ENCODE measurements at places on chromosomes 2 and 18. TPM values are rescaled to one million over a fixed set of nuclear protein-coding genes. Genes with fewer than 3 reads are reported as not detected.

GRCh38 chr18:58793361-58793760 is 71.3 kb upstream of the ZNF532 start:
- H3K4me1 ChIP-seq: peaks cover 17% of the 10 kb centered on the region
- H3K4me3 ChIP-seq: no peak overlapping the region
- H3K27me3 ChIP-seq: no peaks in the 10 kb centered on the region
- no peak for DNase-seq
- no peak overlapping the region for H3K27ac ChIP-seq

DNA sequence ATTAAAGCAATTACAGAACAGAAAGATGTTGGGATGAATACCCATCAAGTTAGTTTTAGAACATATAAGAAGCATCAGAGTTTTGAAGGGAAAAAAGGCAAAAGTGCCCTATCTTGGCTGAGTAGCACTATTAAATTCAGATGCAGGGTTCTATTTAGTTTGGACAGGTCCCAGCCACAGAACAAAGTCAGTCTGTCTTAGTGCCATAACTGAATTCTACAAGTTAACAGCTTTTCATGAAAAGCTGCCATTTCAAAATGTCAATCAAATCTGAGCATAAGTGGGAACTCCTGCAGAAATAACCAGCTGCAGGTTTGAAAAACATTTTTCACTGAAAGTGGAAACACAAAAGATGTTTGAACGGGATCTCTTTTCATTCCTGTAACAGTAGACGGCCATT is 160.4 kb downstream of the SRBD1 start:
- no peak for DNase-seq
- no peak overlapping the region for H3K27ac ChIP-seq
- no peaks in the 10 kb centered on the region for H3K36me3 ChIP-seq
- no peak overlapping the region for H3K4me3 ChIP-seq
- no peaks in the 10 kb centered on the region for H3K27me3 ChIP-seq
- no peaks in the 10 kb centered on the region for H3K4me1 ChIP-seq

DNA sequence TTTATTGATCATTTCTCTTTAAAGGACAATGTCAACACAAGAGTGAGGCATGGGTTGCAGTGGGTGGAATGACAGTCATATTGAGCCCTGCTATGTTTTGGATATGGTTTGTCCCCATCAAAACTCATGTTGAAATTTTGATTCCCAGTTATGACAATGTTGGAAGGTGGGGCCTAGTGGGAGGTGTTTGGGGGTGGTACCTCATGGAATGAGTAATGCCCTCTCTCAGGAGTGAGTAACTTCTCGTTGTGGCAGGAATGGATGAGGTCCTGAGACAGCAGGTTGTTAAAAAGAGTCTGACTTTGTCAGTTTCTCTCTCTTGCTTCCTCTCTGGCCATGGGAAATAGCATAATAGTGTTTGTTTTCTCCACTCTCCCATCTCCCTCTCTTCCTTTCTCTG is 345.3 kb downstream of the DCC start:
- H3K4me1 ChIP-seq: no peaks in the 10 kb centered on the region
- DNase-seq: no peak
- no peak overlapping the region for H3K27ac ChIP-seq
- H3K27me3 ChIP-seq: no peaks in the 10 kb centered on the region
- H3K4me3 ChIP-seq: no peak overlapping the region

DNA sequence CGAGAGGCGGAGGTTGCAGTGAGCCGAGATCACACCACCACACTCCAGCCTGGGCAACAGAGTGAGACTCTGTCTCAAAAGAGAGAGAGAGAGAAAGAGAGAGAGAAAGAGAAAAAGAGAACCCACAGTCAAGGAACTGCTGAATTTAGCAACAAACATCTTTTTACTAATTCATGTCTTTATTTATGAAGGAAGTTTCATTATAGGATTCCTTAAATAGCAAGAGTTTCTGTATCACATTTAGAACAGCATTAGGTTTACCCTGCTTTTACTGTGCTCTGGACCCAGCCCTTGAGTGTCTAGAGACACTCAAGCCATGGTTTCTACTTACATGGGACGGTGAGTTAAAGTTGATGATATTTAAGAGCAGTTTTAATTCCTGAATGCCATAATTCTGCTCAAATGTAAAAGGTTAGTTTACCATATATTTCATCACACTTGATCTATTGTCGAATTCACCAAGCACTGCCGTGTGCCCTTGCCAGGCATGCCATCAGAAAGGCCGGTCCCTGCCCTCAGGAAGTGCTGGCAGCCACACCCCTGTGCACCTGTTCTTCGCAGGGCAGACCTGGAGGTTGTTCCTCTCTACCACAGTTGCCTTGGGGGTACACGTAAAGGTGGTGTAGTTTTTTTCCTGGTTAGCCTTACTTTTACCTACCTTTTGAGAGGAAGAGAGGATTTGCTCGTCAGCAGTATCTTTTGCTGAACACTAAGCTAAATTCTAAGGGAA is 153.3 kb downstream of the LDLRAD4 start:
- no peak overlapping the region for H3K27ac ChIP-seq
- H3K4me3 ChIP-seq: no peak overlapping the region
- DNase-seq: peak; percentile 53

SLC9A4 gene
- not detected for total RNA-seq

Measured in esophagus muscularis mucosa (tissue), 4 donors.